Activated CD8-positive, alpha-beta memory T cell treated with anti-CD3 and anti-CD28 coated beads, Interleukin-2, amount 50 U/mL, for 48 hours (primary cell): ENCODE measurements at places on chromosomes 11 and 22.

GRCh38 chr22:36375071-36375980 lies 12.4 kb downstream of the MYH9 start:
- no peak for DNase-seq

- no peak for DNase-seq
Measured at GRCh38 chr22:39122772-39123470, 25.9 kb downstream of the APOBEC3H start.

GRCh38 chr11:40306938-40307548 lies 1152.4 kb downstream of the LRRC4C start:
- no peak for DNase-seq

DNA sequence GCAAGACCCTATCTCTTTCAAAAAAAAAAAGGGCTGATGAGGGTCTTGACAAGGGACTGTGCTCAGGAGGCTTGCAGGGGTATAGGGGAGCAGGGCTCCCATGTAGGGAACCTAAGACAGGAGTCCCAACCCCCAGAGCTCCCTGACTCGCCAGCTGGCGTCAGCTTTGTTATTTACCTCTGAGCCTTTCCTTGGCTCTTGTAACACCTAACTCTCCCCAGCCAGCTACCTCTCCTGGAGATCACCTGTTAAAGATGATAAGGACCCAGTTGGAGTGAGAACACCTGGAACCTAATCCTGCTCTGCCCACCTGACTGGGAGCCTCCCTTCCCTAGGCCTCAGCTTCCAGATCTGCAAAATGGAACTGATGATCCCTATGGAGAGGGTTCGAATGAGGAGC lies 13.2 kb downstream of the SLC35E4 start:
- no peak for DNase-seq

DNA sequence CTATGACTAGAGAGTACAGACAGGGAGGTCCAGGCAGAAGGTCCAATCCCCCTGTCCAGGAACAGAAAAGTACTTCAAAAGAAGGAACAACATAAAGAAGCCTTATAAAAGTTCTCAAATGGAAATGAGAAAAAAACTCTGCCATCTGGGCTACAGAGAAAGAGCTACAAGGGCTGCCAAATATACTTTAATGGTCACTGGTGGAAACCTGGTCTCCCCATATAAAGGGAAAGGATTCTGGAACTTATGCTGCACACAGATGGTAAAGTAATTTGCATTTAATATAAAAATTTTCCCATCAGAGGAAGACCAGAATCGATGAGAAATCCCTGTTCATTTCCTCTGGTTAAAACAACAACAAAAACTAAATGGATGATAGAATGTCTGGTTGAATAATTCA lies 119.4 kb upstream of the MTMR2 start:
- no peak for DNase-seq

DNA sequence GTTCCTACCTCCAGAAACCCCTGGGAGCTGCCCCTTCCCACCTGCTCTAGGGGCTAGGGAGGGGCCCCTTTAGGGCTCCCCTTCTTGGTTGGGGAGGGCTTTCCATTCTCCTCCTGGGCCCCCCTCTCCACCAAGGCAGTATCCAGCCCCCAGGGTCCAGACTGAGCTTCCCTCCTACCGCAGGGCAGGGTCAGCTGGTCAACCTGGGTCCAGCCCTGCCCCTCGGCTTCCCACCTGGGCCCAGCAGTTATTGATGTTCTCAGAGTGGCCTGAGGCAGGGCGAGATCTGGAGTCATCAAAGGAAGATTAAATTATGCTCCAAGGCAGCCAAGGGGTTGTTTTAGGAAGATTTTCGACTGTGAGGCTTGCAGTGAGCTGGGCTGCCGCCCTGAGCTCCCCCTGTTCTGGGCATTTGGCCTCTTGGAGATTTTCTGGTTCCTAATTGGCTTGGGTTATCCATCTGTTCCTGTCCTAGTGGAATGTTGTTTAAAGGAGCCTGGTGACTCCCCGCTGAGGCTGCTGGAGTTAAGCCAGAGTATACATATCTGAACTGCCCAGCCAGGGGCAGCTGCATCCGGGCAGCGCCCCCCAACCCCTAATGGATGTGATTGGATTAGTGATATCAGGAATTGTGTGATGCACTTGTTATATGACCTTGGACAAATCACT lies 1.8 kb upstream of the SLC22A8 start:
- no peak for DNase-seq

DNA sequence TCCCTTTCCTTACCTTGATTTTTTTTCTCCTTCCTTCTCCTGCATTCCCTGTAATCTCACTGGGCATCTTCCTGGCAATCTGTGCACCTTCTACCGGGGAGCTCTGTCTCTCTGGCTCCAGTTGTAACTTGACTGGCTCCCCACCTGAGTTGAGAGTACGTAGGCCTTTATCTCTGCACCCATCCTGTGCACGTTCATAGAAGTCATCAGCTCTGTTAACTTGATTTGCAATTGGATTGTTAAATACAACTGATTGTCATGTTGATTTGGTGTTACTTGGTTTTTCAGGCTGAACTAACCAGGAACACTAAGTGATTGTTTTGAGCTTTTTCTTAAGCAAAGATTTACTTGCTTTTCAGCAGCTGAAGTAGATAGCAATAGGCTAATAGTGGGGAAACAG lies 11.8 kb downstream of the SWAP70 start:
- no peak for DNase-seq

DNA sequence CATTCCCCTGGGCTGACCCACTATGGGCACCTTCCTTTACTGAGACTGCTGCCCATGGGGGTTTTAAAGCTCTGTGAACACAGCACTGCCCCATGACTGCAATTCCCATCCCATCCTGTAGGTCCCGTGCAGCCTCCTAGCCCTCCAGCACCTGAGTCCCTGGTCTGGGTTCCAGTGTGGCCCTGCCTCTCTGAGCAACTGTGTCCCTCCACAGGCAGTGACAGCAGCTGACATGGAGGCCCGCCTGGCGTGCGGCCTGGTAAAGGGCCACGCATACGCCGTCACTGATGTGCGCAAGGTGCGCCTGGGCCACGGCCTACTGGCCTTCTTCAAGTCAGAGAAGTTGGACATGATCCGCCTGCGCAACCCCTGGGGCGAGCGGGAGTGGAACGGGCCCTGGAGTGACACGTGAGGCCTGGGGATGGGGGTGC lies 12.6 kb downstream of the OMP start:
- DNase-seq, result no peak

GRCh38 chr22:28819253-28820096 lies 19.1 kb upstream of the XBP1 start:
- no peak for DNase-seq

GRCh38 chr11:9473408-9473807 lies 12.6 kb downstream of the ZNF143 start:
- DNase-seq, result no peak

DNA sequence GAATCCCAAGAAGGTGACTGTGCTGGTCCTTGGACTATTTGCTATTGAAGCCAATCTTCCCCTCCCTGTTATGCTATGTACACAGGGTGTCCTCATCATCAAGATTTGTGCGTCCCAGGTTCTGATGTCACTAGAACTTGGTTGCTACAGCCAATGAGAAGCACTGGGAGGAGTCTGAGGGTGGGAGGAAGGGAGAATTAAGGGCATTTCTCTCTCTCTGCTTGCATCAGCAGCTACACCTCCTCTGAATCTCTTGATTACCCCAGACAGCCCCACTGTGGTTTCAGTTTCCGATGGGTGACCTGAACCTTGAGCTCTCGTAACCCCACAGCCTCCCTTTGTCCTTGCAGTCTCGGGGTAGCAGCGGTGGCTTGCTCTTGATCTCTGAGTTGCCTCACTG lies 212.4 kb upstream of the SESN3 start:
- DNase-seq, result no peak

GRCh38 chr11:279966-280705 lies 1.9 kb downstream of the NLRP6 start:
- peak; percentile 74 for DNase-seq
